ENCODE measurements at places on chromosomes 4 and X.

DNA sequence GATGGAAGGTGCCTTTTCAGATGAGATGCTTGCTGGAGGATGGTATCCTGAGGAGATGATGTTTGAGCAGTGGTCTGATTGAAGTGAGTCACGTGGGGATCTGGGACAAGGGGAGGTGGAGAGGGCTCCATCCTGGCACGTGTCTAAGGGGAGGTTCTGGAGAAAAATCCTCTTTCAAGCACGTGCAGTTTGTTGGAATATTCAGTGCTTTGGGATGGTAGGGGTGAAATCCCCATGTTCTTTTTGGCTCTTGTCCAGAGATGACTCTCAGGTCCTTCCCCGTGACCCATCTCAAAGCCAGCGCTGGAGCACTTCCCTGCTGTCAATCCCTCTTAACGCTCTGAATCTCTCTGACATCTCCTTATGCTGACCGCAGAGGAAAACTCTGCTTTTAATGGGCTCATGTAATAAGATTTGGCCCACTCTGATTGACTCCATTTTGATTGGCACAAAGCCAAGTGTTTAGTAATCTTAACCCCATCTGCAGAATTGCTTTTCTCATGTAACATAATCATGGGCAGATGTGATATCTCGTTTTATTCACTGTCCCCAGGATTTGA lies 10.8 kb upstream of the KLKB1 start:
- DNase-seq: no peak

DNA sequence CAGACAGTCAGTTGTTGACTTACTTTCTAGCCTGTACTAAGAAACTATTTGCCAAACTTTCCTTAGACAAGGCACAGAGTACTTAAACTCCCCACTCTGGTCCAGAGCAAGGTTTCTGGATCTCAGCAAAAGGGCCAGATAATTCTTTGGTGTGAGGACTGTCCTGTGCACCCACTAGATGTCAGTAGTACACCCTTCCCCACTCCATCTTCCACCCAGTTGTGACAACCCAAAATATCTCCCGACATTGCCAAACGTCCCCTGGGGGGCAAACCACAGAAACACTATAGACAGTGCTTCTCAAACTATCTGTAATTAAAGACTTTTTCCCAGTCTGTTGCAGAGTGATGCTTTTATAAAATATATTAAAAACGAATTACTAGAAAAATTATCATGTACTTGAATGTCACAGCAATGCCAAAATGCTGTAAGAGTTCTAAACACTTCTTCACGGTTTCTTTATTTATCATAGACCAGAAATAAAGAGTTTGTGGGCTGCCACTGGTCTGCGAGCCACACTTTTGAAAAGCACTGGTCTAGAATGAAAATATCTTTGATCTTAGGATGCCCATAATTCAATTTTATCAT lies 203.5 kb downstream of the PRDM5 start:
- no peak for DNase-seq

- DNase-seq: no peak
Measured at GRCh38 chrX:5640071-5640470, 588.6 kb downstream of the NLGN4X start.

GRCh38 chr4:8917321-8917811 lies 45.7 kb upstream of the HMX1 start:
- no peak for DNase-seq

GRCh38 chrX:19121898-19122640 lies at the start of gene ADGRG2:
TSS of gene ADGRG2 (minus strand) at chrX:19122468. CDS start at chrX:19068834, 53,634 bp downstream.
- no peak for DNase-seq

DNA sequence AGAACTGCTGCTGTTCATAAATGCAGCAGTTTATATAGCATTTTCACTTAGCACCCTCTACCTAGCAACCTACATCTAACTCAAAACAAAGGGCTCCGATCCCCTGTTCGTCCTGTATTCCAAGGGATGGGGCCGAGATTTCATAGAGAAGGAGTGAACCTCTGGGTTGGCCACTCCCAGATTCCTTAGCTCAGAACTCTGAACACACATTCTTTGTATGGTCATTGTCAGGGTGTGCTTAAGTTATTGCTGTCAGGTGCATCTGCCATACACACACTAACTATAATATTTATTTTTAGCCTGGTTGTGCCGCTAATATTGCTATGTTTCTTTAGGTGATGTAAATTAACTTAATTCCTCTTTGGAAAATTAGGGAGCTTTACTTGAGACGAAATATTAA lies 47.7 kb upstream of the AADAT start:
- DNase-seq: no peak

DNA sequence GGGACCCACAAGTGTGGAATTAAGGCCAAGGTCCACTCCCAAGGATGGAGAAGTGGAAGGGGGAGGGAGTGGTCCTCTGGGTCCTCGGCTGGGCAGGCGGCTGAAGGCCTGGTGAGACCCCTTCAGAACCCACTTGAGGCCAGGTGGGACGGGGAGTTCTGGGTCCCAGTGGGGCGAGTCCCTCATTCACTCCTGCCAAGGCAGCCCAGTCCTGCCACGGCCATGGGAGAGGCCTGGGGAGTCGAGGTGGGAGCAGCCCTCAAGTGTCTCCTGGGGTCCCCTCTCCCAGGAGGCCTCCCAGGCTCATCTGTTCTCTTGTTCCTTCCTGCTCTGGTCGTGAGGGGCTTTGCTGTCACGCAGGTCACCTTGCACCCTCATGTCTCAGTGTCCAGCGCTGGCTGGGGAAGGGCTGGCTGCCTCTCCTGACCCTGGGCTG lies 6.1 kb upstream of the SH3BP2 start:
- no peak for DNase-seq

- DNase-seq: no peak
Measured at GRCh38 chr4:102037566-102037965, 247.0 kb downstream of the BANK1 start.

DNA sequence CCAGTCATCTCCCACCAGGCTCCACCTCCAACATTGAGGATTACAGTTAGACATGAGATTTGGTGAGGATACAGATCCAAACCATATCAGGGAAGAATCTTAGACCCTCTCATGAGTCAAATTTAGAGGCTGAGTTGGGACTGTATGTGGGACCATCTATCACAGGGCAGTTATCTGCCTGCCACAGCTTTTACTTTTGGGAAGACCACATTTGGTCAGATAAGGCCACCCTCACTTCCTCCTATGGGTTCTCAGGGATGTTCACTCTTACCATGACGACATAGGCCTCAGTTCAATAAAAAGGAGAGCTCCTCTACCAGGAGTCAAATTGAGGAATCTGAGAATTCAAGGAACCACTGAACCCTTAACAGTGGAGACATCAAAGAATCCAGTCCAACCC lies 2.1 kb downstream of the MAGEB2 start:
- DNase-seq: no peak

- no peak for DNase-seq
Measured at GRCh38 chr4:31234494-31234893, 514.3 kb downstream of the PCDH7 start.

DNA sequence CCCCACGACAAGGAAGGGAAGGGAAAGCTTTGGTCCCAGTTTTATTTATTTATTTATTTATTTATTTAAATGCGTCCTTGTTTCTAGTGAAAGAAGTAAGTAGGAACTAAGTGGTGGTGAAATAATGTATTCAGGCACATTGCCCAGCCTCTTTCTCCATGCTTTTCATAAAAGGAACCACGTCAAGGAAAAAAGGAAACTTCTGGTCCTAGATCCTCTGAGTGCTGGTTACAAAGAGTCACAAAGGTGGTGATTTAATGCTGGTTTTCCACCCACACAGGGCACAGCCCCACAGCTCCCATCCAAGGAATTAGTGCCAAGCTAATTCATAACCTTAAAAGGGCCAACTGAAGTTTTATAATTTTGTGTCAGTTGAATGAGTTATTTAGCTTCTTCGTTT lies 206.6 kb upstream of the GYPA start:
- no peak for DNase-seq

DNA sequence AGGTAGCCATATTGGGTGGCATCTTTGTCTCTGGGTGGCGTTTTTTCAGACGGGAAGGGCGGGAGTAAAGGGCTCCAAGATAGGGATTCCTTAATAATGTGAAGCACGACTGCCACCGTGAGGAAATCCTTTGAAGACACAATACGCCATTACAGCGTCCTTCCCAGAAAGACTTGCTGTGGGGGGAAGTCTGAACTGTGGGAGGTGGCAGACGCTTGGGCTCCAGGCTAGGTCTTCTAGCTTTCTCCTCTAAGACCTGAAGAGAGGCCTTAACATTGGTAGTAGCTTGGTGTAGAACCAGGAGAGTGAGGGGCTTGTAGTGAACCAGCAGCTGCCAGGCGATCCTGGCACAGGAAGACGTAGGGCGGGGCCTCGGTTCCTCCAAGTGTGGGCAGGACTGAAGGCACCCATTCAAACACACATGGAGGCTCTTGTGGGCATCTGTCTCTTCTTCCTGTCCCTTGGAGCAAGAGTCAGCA lies 197.3 kb downstream of the OR13H1 start:
- DNase-seq: no peak

- DNase-seq: no peak
Measured at GRCh38 chr4:143351774-143352451, 15.2 kb downstream of the GAB1 start.

DNA sequence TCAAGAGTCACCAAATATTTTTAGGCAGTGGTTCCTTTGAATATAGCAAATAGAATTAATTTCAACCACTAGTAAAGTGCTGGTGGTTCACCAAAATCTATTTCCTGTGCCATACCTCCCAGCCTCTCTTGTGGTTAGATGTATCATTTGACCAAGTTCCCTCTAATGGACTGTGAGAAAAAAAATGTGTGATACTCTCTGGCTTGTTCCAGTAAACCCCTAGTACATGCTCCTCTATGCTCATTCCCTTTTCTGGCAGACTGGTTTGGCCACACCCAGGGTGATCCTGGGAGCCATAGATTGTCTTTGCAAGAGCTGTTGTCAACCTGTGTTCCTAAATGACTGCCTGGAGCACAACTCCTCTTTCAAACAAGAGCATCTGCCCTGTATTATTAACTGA lies 109.5 kb downstream of the FRAS1 start:
- DNase-seq: no peak

DNA sequence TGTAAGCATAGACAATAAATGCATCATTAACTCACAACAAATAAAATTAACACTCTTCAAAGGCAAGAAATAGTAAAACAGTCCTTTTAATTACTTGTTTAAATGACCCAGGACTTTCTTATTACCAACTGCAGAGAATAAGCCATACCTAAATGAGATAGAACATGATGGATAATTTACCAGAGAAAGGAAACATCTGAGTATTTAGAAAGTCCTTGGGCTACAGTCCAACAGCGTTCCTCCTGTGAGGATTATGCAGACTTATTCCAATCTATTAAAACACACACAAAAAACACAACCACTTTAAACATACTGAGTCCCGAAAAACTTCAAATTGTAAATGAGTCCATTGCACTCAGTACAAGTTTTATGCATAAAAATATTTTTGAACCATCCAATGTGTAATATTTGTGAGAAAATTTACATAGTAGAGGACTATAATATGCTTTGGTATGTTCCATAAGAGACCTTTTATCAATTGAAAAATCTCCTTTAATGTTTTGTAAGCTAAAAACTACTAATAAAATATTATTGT lies 129.2 kb downstream of the NR3C2 start:
- DNase-seq: no peak

DNA sequence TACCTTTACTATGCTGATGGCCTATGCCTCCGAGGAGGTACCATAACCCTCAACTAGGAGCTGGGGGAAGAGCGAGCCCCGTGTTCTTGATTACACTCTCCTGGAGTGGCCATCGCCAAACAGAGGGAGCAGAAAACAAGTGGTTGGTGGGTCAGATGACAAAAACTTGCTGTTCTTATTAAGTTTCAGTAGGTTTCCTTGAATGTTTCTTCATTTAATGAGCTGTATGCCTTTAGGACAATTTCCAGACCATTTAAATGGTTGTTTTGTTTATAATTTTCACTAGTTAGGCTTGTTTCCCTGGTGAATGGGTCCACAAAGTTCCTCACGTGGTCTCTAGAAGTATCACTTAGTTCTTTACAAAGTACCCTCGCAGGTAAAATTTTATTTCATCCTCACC lies 4.7 kb downstream of the PYURF start:
- no peak for DNase-seq

- DNase-seq: no peak
Measured at GRCh38 chrX:14729058-14729457, 143.8 kb downstream of the FANCB start.

DNA sequence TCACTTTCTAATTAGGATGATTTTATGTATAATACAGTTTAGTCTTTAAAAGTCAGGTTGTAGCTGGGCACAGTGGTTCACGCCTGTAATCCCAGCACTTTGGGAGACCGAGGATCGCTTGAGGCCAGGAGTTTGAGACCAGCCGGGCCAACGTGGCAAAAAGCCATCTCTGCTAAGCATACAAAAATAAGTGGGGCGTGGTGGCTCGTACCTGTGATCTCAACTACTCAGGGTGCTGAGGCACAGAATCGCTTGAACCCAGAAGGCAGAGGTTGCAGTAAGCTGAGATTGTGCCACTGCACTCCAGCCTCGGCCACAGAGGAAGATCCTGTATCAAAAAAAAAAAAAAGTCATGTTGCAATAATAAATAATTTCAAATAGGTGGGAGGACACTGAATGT lies 364.2 kb downstream of the BMPR1B start:
- DNase-seq: no peak

DNA sequence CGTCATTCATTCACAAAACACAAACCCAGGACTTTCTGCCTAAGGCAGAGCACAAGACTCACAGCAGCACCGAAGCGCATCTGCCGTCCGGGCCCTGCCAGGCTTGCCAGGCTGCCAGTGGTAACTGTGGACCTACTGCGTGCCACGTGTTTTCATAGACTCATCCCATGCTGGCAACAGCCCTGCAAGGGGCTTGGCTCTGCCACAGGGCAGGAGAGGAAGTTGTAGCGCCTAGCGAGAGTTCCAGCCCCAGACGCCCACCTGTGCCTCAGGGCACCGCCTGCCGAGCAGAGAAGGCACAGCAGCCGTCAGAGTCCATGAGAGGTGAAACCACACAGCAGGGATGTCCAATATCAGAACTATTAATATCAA lies 18.9 kb upstream of the MRFAP1 start:
- DNase-seq: no peak

DNA sequence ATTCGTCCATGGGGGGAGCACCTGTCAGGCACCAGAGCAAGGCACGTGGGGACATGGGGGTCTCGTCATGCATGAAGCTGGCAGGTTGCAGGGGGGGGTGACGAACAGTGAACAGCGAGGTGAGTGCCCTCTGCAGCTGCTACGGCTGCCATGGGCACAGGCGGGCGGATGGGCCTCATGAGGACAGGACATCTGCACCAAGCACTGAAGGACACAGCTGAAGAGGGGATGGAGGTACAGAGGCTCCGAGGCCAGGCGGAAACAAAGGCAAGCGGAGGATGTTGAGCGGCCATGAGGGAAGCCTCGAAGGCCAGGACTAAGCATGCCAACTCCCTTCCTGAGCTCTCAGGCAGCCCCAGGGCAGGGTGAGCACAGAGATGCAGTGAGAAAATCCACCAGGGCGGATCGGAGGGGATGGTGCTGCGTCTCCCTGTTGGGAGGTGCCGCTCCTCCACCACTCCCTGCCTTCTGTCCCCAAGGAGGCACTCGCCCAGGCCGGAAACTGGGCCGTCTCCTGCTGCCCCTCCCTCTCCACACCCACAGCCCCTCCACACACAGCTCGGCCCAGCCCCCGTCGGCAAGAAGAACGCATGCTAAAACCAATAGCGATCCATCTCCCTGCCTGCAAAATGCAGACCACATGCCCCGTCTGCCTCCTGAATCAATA lies 24.6 kb downstream of the ABLIM2 start:
- DNase-seq: no peak

- no peak for DNase-seq
Measured at GRCh38 chrX:17464194-17464593, 89.2 kb downstream of the NHS start.
